ENCODE measurements at places on chromosomes 16 and 17. TPM values are rescaled to one million over a fixed set of nuclear protein-coding genes. Genes with fewer than 3 reads are reported as not detected.

DNA sequence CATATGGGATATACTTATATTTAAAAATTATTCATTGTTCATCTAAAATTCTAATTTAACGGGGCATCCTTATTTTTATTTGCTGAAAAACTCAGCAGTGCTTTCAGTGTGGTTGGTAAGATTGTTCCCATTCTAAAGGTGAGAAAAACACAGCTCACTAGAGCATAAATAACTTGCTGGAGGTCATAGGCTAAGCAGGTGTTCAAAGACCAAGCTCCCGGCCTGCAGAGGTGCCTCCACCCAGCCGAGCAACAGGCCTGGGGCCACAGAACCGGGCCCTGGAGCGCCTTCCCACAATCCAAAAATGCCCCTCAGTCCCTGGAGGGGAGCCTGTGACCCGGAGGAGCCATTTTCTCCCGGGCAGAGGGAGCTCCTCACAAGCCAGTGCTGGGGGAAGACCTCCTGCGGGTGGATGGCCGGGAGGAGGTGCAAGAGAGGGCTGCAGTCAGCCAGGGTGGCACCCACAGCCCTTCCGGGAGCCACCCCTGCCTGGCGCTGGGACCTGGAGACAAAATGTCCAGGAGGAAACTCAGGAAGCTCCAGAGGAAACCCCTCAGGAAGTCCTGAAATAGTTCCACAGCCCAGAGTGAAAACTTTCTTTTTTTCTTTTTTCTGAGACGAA is 14.7 kb downstream of the ABR start:
- no peak overlapping the region for H3K4me3 ChIP-seq
- H3K4me1 ChIP-seq: peaks cover 14% of the 10 kb centered on the region
- H3K27ac ChIP-seq: no peak overlapping the region
- no peaks in the 10 kb centered on the region for H3K27me3 ChIP-seq
- no peak for DNase-seq

GRCh38 chr16:21205303-21205702 is 6.1 kb downstream of the ZP2 start:
- H3K27ac ChIP-seq: no peak overlapping the region
- H3K4me1 ChIP-seq: peaks cover 8% of the 10 kb centered on the region
- DNase-seq: no peak
- H3K4me3 ChIP-seq: no peak overlapping the region

- no peak overlapping the region for H3K27ac ChIP-seq
- no peak for DNase-seq
- H3K4me3 ChIP-seq: no peak overlapping the region
- H3K36me3 ChIP-seq: no peaks in the 10 kb centered on the region
- no peaks in the 10 kb centered on the region for H3K27me3 ChIP-seq
- peaks cover 11% of the 10 kb centered on the region for H3K4me1 ChIP-seq
Measured at GRCh38 chr17:66781135-66781534, 53.8 kb upstream of the CACNG5 start.

DNA sequence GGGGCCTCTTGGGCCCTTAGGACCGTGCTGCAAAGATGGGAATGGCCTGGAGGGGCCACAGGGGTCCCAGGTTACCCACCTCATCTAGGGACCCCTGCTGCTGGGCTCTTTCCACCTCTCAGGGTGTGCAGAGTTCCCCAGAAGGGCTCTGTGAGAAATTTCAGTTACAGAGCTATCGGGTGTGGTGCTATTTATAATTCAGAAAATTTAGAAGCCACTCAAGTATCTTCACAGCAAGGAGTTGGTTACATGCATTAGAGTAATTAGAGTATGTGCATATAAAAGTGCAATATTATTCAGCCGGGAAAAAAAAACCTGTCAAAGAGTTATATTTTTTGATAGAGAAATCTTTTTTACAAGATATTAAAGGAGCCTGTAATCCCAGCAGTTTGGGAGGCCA is 18.9 kb downstream of the C16orf90 start:
- peaks cover 6% of the 10 kb centered on the region for H3K4me1 ChIP-seq
- H3K27me3 ChIP-seq: no peaks in the 10 kb centered on the region
- H3K4me3 ChIP-seq: no peak overlapping the region
- H3K36me3 ChIP-seq: peaks cover 17% of the 10 kb centered on the region
- no peak for DNase-seq

- peak overlapping the region; percentile 86 for H3K4me3 ChIP-seq
- H3K4me1 ChIP-seq: peaks cover 5% of the 10 kb centered on the region
- H3K36me3 ChIP-seq: peaks cover 5% of the 10 kb centered on the region
- no peak for DNase-seq
- H3K27ac ChIP-seq: peak overlapping the region; percentile 66
Measured at GRCh38 chr16:31477220-31478216, 5.4 kb upstream of the SLC5A2 start.

CLEC19A gene
- not detected for total RNA-seq

GRCh38 chr17:59668816-59669215 is 38.4 kb downstream of the PTRH2 start:
- H3K4me1 ChIP-seq: no peaks in the 10 kb centered on the region
- H3K36me3 ChIP-seq: peaks cover 23% of the 10 kb centered on the region
- H3K27ac ChIP-seq: no peak overlapping the region
- H3K4me3 ChIP-seq: no peak overlapping the region
- DNase-seq: no peak

BCL6B gene
- not detected for total RNA-seq

TP53TG3C gene
- total RNA-seq: not detected

FBXL20 gene
- 21.6 TPM for total RNA-seq

DNA sequence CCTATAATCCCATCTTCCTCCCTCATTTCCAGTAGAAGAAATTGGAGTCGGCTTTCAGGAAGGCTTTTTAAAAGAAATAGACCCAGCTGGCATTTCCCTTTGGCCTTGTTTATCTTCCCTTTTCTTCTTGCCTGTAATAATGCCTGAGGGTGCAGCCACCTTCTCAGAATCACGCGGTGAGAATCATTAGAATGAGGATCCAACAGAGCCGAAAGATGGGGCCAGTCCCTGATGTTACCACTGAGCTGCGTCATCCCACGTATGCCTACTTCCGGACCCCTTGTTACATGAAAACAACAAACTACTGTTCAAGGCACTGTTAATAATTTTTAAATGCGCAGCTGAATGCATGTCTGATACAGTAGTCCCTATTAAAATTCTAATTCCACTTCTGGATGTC is 24.1 kb downstream of the SDR42E1 start:
- no peak for DNase-seq
- no peak overlapping the region for H3K4me3 ChIP-seq
- H3K27me3 ChIP-seq: peaks cover 3% of the 10 kb centered on the region

EME1 gene
- total RNA-seq: 18.7 TPM
